ENCODE measurements at places on chromosomes 3 and 15.

DNA sequence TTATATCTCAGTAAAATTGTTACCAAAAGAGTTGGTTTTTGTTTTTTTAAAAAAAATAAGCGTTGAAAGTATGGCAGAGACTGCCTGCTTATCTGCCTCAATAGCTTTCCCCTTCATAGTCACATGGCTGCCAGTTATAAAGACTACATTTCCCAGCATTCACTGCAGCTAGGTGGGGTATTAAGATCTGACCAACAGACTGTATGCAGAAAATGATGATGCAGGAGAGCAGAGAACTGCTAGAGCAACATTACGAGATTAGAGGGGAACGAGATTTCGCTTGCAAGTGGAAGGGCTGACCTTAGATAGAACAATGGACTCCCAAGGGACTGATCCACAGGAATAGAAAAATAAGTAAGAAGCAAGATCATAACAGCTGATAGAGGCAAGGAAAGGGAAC, 14.3 kb downstream of the RHOA start:
- DNase-seq: no peak

- peak; percentile 48 for DNase-seq
These were observed at the start of gene SLC38A3 for GRCh38 chr3:50204804-50205412. Gene SLC38A3, plus strand, starts transcription at chr3:50205271. Its CDS starts 8,929 bp downstream, at chr3:50214200.

DNA sequence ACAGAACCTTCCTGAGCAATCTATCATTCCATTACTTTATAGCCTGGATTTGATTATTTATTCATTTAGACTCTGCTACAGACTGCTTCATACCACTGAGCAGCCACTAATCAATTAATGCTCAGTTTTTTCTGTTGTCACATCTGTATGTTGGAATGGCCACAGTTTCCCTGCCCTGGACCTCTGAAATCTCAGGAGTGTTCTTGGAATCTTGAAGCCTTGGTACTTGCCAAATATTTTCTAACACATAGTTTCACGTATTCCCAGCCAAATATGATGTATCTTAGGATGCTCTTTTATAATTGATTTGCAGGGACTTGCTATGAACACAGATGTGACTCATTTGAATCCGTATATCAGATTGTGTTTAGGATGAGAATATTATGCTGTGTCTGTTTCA, 225.8 kb downstream of the TAFA4 start:
- no peak for DNase-seq

DNA sequence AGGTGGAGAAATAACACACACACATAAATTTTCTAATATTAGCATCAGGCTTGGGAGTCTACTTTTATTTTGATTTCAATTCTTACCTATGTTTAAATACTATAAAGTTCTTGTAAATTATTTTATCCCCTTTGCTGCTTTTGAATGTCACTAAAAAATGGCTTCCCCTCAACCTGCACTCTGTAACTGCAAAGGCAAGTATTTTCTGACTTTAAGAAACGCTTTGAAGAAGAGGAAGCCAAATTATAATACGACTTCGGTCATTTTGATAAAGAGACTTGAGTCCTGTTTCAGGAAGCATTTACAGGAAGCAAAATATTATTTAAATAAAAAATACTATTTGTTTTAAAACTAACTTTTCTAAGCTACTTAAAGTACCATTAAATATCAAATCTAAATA, 627.7 kb upstream of the AGTR1 start:
- DNase-seq: no peak

DNA sequence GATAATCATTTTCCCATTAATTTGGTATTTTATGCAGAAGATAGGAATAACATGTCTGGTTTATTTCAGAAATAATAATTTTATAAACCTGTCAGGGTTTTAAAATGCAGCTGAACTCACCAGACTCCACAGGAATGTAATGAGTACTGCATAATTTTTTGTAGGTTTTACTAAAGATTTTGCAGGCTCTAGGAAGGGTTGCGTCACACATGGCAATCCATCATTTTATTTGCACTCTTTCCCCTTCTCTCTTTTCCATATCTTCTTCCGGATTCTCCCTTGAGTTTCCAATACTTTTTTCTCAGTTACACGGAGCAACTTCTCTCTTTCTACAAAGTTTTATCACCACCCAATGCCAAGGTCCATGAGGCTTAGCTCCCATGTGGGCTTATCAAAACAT, 234.7 kb downstream of the NFKBIZ start:
- DNase-seq: no peak

DNA sequence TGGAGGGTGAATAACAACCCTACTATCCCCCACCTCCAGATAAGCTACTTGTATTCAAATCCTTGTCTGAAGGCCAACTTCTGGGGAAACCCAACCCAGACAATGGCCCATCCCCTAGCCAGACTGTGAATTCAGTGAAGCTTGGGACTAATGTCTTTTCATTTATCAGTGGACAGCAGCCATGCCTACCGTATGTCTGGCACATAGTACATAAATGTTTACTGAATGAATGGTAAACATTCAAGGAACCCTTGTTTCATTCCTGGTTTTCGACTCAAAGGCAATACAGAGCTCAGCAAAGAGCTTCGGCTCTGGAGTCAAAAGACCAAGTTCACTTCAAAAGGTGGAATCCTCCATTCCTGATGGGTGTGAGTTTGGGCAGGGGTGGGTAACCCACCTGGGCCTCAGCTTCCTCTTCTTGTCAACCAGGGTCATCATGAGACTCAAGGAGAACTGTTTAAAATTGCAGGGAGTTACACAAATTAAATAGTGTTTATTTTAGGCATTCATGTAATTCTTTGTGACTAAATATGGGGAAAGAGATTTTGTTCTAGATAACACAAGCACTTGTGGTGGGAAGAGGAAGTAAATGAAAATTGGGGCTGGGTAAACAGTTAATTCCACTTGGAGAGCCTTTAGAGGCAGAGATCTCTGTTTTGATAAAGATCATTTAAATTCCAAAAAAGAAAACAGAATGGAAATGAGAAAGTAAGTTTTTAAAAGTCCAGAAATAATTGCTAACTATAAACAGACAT, 303.7 kb upstream of the WNT5A start:
- no peak for DNase-seq

GRCh38 chr3:33202711-33203457, 15.7 kb downstream of the SUSD5 start:
- no peak for DNase-seq

GRCh38 chr3:99940350-99940749, 122.7 kb downstream of the CMSS1 start:
- no peak for DNase-seq

Measured in neural crest cell (in vitro differentiated cells).